ENCODE measurements at places on chromosomes 7 and 10.
A peak's percentile ranks its signal among the peaks of the same experiment; 100 is the strongest.

GRCh38 chr7:8035192-8035591 lies 66.6 kb downstream of the GLCCI1 start:
- DNase-seq, result no peak

GRCh38 chr7:140723006-140723405 lies 26.5 kb downstream of the NDUFB2 start:
- peak; percentile 9 for DNase-seq

- DNase-seq, result no peak
Observed at GRCh38 chr10:95841661-95842498, 65.9 kb upstream of the CC2D2B start.

DNA sequence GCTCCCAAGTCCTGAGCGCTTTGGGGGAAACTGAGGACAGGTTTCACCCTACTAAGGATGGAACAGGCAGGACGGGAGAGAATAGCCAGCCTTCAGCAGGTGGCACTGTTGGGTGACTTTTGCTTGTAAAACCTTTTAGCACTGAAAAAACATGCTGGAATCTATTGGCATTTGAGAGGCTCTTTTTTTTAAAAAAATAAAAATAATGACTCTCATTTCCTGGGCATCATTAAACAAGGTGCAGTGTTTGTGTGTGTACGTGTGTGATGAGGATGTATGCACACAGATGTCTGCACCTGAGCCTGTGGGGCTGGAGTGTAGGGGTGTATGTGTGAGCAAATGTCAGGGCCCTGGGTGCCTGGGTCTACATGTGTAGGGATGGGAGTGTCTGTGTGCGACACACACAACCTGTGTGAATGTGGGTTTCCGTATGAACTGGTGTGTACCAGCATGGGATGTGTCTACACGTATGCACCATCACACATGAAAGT lies 177.9 kb downstream of the RPS24 start:
- DNase-seq, result no peak

- no peak for DNase-seq
Observed at GRCh38 chr7:127683776-127684681, 32.0 kb downstream of the SND1 start.

DNA sequence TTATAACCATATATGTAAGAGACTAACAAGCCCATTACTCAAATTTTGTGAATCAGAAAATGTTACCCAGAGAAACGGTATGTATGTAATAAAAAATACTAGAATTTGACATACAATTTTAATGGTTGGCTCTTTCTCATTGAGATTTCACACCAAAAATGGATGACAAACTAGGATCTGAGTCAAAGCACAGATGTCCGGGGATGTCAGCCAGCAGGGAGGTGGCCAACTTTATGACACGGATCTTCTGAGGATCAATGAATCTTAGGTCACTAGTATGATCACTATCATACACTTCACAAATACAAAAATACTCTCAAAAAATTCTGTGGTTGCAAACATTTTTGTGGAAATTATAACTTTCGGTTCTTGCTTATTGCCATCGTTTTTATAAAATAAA lies 173.5 kb upstream of the NFE2L3 start:
- DNase-seq, result no peak

GRCh38 chr10:69747179-69747578 lies 54.5 kb upstream of the COL13A1 start:
- no peak for DNase-seq

DNA sequence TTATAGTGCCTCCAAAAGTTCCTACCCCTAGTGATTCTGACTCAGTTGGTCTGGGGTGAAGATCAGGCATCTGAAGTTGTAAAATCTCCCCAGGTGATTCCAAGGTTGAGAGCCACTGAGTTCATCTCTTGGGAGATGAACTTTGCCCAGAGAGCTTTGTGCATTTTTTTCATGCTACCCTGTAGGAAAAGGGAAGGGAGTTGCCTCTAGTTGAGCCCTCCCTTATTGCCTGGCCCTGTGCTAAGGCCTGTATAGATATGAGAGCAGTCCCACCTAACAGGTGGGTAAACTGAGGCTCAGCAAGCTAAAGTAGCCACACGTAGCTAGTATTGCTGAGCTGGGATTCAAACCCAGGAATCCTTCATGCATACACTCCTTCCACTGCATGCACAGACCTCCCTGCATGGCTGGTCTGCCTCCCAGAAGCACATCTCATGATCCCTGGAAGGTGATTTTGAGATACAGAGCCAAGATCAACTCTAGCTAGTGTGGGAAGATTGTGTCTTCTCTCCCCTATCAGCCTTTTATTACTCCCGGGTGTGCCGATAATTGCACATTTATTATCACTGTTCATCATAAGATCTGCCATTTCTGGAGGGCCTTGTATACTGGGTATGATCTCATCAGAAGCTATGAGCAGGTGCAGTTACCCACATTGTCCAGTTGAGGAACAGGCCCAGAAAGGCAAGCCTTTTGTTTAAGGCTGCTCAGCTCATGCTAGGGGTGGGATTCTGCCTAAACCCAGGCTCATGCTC lies 47.0 kb downstream of the TBATA start:
- no peak for DNase-seq

GRCh38 chr7:84735677-84736076 lies 451.2 kb downstream of the SEMA3D start:
- DNase-seq, result no peak

DNA sequence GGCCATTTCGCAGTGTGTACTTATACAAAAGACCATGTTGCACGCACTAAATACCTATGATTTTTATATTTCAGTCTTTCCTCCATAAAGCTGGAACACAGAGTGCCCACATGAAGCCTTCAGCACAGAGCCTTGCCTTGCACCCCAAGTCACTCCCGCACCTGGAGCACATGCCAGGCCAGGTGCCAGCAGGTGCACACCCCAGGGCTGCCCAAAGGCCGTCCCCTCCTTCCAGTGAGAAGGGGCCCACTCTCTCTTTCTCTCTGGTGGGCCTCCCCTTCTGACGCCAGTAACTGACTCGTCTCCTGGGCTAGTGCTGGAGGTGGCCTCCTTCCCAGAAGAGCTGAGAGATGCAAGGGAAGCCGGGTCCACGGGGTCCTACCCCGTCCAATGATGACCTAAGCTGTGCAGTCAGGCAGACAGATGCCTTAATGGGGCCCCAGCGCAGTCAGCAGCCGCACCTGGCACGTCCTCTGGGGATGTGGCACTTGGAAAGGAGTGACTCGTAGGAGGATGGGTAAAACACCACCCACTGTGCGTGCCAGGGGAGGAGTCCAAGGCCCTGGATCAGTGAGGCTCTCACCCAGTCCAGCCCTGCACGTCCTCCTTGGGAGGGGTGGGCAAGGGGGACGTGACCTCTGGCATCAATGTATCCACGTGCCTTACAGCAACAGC lies 17.7 kb upstream of the SHH start:
- no peak for DNase-seq

DNA sequence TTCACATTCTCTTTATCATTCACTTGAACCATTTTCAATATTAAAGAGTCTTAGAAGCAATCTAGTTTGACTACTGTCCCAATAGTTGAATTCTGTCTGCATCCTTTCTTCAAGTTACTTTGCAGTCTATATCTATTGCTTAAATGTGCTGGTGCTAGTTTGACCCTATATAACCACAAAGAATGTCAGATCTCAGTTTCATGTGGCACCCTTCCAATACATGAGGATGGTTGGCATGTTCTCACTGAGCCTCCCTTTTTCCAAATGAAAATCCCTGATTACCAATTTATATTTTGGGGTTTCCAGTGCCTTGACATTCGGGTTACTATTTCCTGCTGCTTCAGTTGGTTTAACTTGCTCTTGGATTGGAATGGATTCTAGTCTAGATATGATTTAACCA lies 292.7 kb downstream of the EXOC4 start:
- no peak for DNase-seq

DNA sequence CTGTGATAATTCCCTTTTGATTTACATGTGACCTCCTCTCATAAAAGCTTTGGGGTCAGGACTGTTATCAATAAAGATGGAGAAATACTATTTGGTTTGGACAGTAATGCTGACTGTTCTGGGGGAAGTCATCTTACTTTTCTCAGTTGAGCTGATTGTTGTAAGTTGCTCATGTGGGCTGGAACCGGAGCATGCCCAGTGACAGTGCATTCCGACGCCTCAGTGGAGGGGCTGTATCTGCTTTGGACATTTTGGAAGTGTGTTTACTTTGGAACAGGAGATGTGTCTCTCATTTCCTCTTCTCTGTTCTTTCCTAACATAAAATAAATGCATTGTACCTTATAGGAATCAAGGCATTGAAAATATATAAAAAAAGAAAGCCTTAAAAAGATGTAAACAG lies 30.1 kb downstream of the RBM33 start:
- DNase-seq, result no peak

- DNase-seq, result no peak
Observed at GRCh38 chr7:101779267-101779666, 38.2 kb upstream of the CUX1 start.

- DNase-seq, result no peak
Observed at GRCh38 chr10:45404087-45404769, 30.2 kb downstream of the ALOX5 start.
